ENCODE measurements at places on chromosomes 11 and 22.

DNA sequence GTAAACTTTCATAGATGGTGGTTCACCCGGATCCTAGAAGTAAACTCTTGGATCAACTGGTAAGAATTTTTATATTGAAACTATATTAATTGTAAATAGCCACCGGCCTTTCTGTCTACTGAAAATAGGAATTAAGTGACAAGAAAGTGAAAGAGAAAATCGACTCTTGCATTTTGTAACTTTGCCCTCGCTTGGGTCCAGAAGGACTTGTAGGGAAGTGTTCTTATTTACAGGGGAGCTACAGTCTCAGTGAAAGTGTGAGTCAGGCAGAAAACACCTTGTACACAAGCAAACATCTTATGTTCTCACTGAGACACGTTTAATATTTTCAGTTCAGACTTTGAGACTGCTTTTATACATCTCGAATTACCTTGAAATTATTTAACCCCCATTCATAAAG lies 238.9 kb downstream of the BLID start:
- no peak for DNase-seq

GRCh38 chr11:20474882-20475517 lies 87.5 kb downstream of the PRMT3 start:
- DNase-seq: no peak

- DNase-seq: no peak
Measured at GRCh38 chr22:38443628-38444521, 11.1 kb downstream of the KCNJ4 start.

DNA sequence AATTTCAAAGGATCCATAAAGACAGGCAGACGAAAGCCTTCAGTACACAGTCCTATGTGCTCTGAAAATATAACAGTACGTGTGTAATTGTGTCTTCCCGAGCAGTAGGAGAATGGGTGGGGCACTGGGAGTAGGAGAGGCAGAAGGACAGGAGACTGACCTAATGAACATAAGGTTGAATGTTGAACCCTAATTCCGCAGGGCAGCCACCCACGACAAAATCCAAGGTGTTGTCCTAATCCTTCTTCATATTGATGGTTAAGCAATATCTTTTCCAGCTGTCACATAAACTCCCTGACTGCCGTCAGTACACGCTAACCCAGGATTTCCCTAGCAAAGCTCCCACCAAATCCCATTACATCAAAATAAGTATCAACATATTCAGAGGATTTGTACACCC lies 34.5 kb downstream of the SPATA19 start:
- DNase-seq: no peak

DNA sequence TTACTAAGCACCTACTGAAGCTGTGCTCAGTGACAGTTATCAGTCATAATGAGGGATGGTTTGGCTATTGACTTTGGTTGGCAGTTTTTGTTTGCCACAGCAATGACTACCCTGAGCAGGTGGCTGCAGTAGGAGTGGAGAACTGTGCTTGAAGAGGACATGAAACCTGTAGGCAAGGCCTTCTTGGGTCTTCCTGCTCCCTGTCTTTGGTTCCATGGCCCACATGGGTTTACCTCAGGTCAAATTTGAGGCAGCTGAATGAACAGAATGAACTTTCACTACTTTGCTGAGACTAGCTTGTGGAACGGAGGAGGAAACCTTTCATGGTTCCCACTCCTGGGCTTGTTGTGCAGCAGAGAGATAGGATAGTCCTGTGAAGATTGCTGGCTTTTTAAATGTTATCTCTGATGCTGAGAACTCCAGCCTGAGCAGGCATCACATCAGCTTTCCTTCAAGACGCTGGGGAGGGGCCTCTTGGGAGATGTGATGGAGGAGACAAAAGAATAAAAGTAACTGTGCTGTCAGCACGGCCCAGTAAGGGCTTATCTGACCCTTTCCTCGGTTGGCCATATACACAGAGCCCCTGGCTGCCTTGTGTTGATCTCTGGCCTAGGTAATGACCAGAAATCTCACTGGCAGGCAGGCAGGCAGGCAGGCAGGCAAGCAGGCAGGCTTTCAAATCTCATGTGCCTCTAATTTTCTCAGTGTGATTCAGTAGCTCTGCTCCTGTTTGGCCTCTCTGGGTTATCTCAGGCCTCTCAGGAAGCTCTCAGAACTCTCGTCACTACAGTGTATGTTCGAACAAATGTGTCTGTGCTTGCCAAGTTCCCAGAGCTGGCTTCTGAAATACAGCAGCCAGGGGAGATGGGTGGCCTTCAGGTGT lies 12.0 kb downstream of the STIM1 start:
- DNase-seq: no peak

- DNase-seq: no peak
Measured at GRCh38 chr11:102527684-102528083, 2.9 kb downstream of the MMP7 start.
